ENCODE measurements at places on chromosomes 5 and 9. TPM values are rescaled to one million over a fixed set of nuclear protein-coding genes. Genes with fewer than 3 reads are reported as not detected.

Gene GRIN3A
- total RNA-seq = 5.8 TPM

Gene FGF18
- 0.36 TPM for total RNA-seq

Gene RNF224
- total RNA-seq = not detected

Gene HTR4
- total RNA-seq = 0.54 TPM

Gene ADAMTSL2
- 1.8 TPM for total RNA-seq

Gene ARHGEF39
- total RNA-seq = 1.3 TPM

Gene IL5
- total RNA-seq = not detected

Gene RLN2
- 1.4 TPM for total RNA-seq

Gene FGF1
- total RNA-seq = 6.8 TPM

Gene RGS7BP
- total RNA-seq = 16.2 TPM

Gene LIFR
- 119 TPM for total RNA-seq

Gene F12
- total RNA-seq = 3.3 TPM

Gene S1PR3
- 13.2 TPM for total RNA-seq

Gene IRX2
- total RNA-seq = 17.6 TPM

Gene RLN1
- 1.3 TPM for total RNA-seq

Gene MBLAC2
- total RNA-seq = 12.9 TPM

Gene GRIA1
- total RNA-seq = 171 TPM

Gene CCNI2
- total RNA-seq = 1.5 TPM

Gene COL15A1
- 23.2 TPM for total RNA-seq

Gene TNFSF15
- 0.18 TPM for total RNA-seq

Gene ZNG1C
- total RNA-seq = 43.8 TPM

Gene LURAP1L
- 13.3 TPM for total RNA-seq

Gene STKLD1
- 2.0 TPM for total RNA-seq

Gene BAAT
- total RNA-seq = not detected

Gene OTULINL
- total RNA-seq = 12.0 TPM

Gene FOXD4L5
- 0.64 TPM for total RNA-seq

Gene CDH6
- 13.5 TPM for total RNA-seq

Gene BSPRY
- total RNA-seq = 0.18 TPM

Gene SLC25A2
- 0.36 TPM for total RNA-seq
